ENCODE measurements at places on chromosomes 13 and 19. TPM values are rescaled to one million over a fixed set of nuclear protein-coding genes. Genes with fewer than 3 reads are reported as not detected.

ATP4B gene
- total RNA-seq: not detected

OR7A5 gene
- total RNA-seq: not detected

GRCh38 chr13:111387026-111387871, 66.8 kb downstream of the TEX29 start:
- H3K4me1 ChIP-seq: no peaks in the 10 kb centered on the region
- no peaks in the 10 kb centered on the region for H3K36me3 ChIP-seq
- H3K27me3 ChIP-seq: no peaks in the 10 kb centered on the region

DNA sequence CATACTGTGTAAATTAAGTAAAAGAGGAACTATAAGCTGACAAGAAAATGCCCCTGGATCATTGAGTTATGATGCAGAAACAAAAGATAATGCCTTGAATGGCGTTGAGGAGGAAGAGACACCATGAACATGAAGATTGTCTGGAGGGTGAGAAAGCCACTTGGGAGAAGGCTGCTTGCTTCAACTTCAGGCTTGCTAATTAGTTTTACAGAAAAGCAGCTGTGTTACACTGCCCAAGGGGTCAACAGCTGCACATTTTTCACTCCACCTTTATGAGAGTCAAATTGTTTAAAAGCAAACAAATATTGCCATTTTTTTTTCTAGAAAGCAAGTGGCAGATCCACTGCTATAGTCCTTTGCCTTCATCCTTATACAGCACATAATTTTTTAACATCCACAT, 35.5 kb upstream of the KLF12 start:
- no peaks in the 10 kb centered on the region for H3K4me1 ChIP-seq
- H3K27ac ChIP-seq: no peak overlapping the region
- H3K4me3 ChIP-seq: no peak overlapping the region
- no peaks in the 10 kb centered on the region for H3K36me3 ChIP-seq
- no peaks in the 10 kb centered on the region for H3K27me3 ChIP-seq

All from sigmoid colon (tissue), 7 donors.